ENCODE measurements at places on chromosomes 1 and 21.

DNA sequence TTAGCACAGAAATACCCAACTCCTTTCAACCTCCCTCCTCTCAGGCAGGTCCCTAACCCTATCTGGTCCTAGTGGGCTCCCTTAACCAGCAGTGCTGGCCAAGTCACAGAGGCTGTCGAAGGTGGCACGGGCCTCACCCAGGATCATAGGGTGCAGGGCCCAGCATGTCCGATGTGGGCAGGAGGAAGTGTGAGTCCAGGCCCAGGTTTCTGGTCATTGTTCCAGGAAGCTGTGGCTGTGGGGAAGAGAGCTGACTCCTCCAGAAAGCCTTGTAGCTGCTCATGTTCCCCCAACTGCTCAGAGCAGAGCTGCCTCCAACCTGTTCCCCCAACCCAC is 2.4 kb downstream of the CCDC17 start:
- DNase-seq, result no peak

DNA sequence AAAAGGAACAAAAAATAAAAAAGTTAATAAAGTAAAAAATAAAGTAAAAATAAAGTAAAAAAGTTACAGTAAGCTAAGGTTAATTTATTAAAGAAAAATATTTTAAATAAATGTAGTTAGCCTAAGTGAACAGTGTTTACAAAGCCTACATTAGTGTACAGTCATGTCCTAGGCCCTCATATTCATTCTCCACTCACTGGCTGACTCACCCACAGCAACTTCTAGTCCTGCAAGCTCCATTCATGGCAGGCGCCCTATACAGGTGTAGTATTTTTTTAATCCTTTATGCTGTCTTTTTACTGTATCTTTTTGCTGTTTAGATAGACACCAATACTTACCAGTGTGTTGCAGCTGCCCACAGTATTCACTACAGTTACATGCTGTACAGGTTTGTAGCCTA is 12.4 kb downstream of the ADAR start:
- no peak for DNase-seq

DNA sequence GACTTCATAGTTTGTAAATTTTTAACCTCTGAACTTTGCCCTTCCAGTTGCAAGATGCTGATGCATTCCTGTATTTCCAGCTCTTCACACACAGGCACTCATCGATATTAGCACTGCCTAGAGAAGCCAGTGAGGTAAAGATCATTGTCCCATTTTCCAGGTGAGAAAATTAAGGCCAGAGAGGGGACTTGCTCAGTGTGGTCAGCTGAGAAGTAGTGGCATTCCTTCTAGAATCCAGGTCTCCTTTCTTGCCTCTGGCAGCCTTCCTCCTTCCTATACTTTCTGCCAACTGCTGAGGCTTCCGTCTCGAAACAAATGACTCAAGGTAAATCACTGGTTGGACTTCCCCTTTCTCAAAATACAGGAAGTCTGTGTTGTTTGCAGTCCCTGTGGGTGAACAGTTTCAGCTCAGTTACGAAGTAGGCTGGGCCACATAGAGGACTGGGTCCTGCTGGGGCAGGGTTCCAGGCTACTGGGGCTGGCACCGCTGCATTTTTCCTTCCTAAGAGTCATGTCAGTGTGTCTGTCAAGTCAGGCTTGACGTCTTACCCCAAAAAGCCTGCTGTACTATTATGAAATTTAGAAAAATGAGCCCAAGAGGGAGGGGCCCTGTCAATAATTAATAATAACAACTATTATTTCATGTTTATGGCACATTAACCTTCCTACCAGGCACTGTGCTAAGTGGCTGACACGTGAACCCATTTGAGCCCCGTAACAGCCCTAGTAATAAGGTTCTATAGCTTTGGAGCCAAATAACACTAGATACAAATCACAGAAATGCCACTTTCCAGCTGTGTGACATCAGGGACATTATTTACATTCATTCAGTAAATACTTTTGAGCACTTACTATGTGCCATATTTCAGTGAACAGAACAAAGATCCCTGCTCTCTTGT is 16.6 kb upstream of the RNF19B start:
- no peak for DNase-seq

DNA sequence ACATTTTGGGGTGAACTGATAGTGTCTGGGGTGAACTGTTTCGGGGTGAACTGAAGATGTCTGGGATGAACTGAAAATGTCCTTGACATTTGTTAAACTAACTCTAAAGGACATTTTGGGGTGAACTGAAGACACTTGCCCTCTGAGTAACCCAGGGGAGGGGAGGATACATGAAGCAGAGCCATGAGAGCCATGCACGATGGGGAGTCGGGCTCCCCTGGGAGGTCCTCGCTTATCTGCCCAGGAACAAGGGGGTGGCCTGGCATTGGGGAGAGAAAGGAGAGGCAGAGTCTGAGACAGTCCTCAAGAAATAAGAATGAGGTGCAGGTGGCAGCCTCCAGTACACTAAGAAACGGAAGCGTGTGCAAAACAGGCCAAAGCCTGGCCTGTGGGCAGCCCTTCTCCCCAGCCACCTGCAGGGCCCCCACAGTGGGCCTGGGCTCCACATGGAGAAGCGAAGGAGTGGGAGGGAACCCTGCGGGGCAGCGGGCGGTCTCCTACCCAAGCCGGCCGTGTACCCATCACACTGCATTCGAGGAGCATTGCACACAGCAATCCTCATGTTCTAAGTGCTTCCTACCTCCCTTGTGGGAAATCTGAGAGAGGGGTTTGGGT is 24.2 kb downstream of the RSPH1 start:
- no peak for DNase-seq

DNA sequence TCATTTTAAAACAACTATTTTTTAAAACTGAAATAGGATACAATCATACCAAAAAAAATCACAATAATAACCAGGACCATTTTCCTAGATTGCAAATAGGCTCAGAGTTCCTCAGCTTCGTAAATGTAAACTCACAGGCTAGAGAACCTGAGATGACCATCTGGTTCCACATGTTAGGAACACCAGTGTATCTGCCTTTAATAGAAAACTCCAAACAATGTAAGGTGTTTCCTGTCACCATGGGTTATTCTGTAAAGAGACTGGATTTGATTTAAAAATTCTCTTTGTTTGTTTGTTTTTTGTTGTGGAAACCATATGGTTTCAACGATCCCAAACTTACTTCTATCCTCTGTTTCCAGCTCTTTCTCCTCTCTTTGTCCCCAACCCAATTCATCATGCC is 197.5 kb downstream of the ZZZ3 start:
- no peak for DNase-seq

GRCh38 chr1:232795497-232796053 is 9.6 kb upstream of the MAP10 start:
- no peak for DNase-seq

GRCh38 chr1:206455666-206456344 is 14.5 kb upstream of the IKBKE start:
- no peak for DNase-seq

DNA sequence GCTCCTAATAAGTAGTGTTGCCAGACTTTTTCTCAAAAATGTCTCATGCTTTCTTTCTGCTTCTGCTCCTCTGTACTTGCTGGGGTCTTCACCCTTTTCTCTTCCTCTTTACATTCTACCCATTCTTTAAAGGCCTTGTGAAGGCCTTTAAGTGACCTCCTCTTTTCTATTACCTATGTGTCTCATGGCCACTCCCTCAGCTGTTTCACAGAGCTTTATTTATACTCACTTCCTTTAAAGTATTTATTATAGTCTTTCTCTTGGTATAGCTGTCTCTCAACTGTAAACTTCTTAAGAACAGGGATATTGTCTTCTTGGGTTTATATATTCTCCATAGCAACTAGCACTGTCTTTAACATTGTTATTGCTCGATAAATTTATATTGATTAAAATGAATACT is 792 bp downstream of the GOLPH3L start:
- DNase-seq, result no peak

GRCh38 chr1:90936061-90936460 is 85.8 kb downstream of the ZNF644 start:
- DNase-seq, result no peak

DNA sequence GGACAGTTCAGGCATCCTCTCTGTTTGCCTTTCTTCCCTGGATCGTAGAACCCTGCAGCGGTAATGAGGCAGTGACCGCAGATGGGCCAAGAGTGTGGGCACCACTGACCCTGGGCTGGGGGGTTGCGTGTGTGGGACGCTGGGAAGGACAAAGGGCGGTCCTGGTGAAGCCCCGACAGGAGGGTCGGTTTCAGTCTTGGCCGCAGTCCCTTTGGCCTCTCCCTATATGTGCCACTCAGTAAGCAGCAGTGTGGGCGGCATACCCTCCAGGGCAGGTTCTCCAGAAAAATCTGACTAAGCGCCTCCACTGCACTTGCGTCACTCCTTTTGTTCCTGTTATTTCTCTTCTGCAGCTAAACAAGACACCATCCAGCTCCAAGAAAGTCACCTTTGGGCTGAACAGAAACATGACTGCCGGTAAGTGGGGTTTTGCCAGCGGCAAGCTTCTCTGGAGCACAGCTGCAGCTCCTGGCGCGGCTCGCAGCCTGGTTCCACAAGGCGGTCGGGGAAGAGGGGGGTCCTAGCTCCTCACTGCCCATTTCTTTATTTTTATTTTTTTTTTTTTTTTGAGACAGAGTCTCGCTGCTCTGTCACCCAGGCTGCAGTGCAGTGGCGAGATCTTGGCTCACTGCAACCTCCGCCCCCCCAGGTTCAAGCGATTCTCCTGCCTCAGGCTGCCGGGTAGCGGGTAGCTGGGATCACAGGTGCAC is 27.7 kb upstream of the PDXK start:
- no peak for DNase-seq

- no peak for DNase-seq
Measured at GRCh38 chr1:77541162-77541545, 141.3 kb downstream of the ZZZ3 start.

- no peak for DNase-seq
Measured at GRCh38 chr1:108152782-108153222, 47.3 kb downstream of the SLC25A24 start.
